Stimulated activated CD4-positive, alpha-beta T cell treated with anti-CD3 and anti-CD28 coated beads, Interleukin-4, amount 100 ng/mL, for 1 hour (primary cell): ENCODE measurements at places on chromosomes 13 and 19.

DNA sequence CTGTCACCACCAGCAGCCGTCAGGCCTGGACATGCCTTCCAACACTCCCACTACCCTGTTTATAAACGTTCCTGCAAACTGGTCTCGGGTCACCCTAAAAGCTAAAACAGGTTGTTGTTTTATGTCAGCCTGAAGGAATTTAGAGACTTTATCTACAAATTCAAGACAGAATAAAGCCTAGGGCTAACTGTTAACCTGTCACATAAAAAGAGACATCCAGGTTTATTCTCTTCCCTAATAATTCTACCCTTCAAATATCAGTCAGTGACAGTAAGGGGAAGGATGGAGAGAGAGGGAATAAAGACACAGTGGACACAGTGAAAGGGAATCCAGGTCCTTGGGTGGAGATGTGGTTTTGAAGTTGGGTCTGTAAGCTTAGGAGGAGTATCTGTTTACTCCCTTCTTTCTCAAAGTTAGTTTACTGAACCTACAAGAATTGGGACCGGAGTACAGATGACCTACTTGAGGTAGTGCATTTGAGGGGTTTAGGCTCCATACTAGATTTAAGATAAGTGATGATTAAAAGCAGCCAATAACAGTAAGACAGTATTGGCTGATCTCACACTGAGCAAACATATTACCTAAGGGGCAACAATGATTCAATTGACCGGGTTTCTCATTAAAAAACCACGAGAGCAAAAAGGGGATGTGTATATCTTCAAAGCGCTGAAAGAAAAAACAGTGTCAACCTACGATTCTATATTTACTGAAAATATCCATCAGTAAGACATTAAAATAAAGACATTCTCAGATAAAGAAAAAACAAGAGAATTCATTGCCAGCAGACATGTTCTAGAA lies 142.7 kb downstream of the USP12 start:
- no peak for DNase-seq

DNA sequence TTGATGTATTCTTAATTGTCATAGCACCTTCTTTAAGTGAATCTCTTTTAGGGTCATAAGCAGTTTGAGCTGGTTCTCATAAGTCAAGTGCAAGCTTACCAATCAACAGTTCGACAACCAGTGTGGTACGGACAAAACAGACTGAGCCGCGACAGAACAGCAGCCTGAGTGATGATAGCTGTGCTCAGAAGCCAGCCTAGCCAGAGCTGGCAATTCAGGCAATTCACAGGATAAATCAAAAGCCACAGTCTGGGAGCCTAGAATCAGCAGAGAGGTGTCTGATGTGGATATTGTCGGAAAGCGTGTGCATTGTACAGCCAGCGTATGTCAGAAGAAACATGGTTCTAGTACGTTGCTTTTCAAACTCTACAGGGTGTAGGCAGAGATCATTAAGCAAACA lies 14.9 kb downstream of the UBE2L5 start:
- DNase-seq: no peak

- no peak for DNase-seq
These were observed 1598.8 kb upstream of the MIR17HG start for GRCh38 chr13:89748716-89749115.

- DNase-seq: no peak
These were observed 110.7 kb upstream of the UBL3 start for GRCh38 chr13:29961036-29961670.

DNA sequence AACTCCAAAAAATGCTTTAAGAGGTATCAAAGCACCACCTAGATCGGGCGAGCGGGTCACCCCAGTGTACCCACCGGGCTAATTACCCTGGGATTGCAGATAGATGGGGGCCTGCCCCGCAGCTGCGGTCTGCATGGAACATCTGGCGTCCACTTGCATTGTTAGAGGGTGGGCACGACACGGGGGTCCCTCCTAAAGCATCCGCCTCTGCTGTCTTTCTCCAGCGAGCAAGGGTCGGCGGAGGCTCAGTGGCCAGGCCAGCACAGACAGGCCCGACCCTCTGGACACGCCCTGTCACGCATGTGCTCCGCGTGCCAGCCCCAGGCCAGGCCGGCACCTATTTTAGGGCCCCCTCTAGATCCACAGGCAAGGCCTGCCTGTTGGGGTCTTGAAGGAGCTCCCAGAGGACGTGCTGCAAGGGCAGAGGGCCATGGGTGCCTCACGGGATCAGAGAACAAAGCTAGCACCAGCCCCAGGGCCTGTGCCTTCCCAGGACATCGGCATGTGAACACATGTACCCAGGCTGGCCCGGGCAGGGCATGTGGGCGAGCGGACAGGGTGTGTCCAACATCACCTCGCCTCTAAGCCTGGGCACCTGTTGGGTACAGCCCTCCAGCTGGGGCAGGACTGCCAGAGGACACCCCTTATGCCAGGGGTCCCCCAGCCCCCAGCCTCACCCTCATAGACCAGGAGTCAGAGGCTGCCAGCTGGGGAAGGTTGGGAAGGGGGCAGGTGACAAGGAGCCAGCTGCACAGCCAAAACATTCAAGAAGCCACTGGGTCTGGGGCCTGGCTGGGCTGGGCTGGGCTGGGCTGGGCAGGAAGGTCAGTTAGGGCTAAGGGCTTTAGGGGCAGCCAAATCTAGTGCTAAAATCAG lies 35.6 kb upstream of the NANOS3 start:
- no peak for DNase-seq

- DNase-seq: no peak
These were observed 16.3 kb upstream of the PTPRS start for GRCh38 chr19:5356918-5357317.
